ENCODE measurements at places on chromosomes 13 and 19.

DNA sequence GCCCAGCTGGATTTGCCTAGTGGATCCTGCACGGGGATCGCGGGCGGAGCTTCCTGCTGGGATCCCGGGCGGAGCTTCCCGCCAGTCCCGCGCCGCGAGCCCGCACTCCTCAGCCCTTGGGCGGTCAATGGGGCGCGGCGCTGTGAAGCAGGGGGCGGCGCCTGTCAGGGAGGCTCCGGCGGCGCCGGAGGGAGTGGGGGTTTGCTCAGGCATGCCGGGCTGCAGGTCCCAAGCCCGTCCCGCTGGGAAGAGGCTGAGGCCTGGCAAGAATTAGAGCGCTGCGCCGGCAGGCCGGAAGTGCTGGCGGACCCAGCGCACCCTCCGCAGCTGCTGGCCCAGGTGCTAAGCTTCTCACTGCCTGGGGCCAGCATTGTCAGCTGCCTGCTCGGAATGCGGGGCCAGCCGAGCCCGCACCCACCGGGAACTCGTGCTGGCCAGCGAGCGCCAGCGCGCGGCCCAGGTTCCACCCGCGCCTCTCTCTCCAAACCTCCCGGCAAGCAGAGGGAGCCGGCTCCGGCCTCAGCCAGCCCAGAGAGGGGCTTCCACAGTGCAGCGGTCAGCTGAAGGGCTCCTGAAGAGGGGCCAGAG is 119.6 kb downstream of the PRR20E start:
- DNase-seq: no peak

DNA sequence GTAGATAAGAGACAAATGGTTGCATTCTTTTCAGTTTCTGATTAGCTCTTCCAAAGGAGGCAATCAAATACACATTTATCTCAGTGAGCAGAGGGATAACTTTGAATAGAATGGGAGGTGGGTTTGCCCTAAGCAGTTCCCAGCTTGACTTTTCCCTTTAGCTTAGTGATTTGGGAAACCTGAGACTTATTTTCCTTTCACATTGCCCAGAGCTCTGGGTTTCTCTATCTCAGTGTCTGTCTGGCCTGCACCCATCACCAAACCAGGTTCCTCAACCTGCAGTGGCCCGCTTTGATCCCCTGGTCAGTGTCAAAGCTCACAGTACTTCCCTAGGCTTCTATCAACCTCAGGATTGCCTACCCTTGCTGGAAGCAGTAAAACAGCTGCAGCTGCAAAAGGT is 35.6 kb upstream of the C13orf42 start:
- no peak for DNase-seq

GRCh38 chr13:106159295-106160195 is 375.9 kb downstream of the EFNB2 start:
- DNase-seq: no peak

- DNase-seq: no peak
Measured at GRCh38 chr13:40637643-40638042, 28.8 kb downstream of the FOXO1 start.

GRCh38 chr13:51801631-51802099 is 2.3 kb downstream of the DHRS12 start:
- no peak for DNase-seq

DNA sequence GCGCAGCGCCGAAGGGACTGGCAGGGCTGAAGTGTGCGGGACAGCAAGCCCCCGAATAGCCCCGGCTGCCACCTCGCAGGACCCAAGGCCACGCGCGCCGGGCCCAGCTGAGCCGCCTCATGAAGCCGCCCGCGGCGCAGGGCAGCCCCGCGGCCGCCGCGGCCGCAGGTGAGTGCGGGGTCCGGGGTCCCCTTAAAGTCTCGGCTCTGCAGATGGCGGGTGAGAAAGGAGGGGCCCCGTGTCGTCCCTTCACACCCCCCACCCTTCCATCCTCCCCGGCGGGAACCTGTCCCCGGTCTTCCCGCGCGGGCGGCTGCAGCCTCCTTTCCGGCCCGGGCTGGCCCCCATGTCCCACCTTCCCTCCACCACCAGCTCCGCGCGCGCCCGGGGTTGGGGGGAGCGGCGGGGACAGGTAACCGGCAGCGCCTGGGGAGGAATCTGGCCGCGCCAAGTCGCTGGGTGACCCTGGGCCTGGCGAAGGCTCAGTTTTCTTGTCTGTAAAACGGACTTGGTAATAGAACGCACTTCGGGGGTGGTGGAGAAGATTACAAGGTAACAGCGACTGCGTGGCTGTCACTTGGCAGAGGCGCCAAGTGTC is 338 bp downstream of the RGCC start:
- no peak for DNase-seq

DNA sequence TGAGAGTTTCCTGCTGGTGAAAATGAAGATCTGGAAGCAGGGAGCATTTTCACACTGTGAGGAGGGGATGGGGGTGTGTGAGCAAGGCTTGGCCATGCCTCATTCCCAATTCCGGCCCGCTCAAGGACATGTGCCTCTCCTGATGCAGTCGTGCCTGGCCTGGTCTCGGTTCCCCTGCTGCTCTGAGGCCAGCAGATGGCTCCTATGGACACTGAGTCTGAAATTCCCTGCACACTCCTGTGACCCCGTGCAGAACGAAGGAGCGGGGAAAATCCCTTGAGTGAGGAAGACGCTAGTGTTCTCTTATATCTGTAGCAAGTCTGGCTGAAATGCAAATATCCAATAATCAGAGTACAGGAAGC is 363 bp upstream of the ZNF763 start:
- DNase-seq: peak; percentile 36

GRCh38 chr13:97231829-97232196 is 9.7 kb downstream of the MBNL2 start:
- DNase-seq: peak; percentile 35

GRCh38 chr19:41615207-41615606 is 11.7 kb downstream of the CEACAM4 start:
- no peak for DNase-seq

- no peak for DNase-seq
Measured at GRCh38 chr19:8126511-8126910, 22.9 kb downstream of the FBN3 start.

- DNase-seq: no peak
Measured at GRCh38 chr19:30631033-30631370, 258.8 kb downstream of the ZNF536 start.

DNA sequence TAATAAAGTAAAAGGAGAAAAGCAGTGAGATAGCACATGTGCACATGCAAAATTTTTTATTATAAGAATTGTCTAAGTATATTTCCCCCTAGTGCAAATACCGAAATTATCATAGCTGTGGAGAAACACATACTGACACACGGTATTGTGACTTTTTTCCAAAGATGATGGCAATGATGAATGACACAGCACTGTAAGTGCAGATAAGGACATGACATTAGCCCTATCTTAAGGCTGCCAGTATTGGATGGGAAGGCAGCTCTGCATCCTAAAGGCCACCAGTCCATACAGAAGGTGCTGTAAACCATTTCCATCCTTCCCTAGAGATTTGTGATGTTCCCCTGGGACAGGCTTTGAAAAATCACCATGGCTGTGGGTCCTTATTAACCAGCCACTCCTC is 11.5 kb upstream of the MICU2 start:
- DNase-seq: no peak

DNA sequence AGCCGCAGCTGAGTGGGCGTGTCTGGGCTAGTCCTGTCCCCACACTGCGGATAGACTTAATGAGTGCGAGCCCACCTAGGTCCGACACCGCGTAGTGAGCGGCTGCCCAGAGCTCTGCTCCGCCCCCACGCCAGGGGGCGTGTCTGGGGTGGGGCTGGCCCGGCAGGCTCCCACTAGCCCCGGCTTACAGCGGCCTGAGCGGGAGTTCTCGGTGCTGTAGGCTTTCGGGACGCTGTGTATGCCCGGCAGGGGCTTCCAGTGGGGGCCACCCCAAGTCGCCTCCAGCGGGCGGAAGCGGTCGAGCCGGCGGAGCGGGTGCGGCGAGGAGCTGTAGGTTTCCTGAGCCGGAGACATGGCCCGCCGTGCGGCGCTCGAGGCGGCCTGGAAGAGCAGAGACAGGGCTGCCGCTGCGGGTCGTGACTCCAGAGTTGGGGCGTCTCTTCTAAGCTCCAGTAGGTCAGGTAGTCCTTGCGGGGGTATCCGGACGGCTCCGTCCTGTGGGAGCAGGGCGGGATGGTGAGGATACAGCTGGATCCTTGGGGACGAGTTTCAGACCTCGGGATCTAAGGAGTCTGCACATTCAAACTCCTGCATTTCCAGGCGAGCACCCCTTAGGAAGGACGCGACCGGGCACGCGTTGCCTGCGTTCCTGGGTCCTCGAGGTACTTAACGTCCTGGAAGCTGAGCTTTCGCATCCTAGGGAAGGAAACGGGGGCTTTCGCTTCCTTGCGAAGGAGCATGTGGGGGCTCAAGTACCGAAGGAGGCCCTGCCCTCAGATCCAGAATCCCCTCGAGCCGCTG is 1.2 kb downstream of the CGB7 start:
- peak; percentile 92 for DNase-seq

DNA sequence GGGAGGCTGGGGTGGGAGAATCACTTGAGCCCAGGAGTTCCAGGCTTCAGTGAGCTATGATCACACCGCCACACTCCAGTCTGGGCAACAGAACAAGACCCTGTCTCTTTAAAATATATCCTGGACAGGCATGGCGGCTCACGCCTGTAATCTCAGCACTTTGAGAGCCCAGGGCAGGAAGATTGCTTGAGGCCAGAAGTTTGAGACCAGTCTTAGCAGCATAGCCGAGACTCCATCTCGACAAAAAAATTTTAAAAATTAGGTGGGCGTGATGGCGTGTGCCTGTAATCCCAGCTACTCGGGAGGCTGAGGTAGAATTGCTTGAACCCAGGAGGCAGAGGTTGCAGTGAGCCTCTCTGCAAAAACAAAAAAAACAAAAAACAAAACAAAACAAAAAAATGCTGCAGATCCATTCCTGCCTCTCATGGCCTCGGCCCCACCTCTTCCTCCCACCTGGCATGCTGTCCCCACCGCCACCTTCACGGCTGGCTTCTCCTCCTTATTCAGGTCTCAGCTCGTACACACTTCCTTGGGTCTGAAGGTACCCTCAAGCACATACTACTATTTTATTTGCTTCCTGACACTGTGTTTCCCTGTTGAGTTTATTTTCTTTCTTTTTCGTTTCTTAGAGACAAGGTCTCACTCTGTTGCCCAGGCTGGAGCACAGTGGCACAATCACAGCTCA is 5.3 kb downstream of the RFX1 start:
- no peak for DNase-seq

DNA sequence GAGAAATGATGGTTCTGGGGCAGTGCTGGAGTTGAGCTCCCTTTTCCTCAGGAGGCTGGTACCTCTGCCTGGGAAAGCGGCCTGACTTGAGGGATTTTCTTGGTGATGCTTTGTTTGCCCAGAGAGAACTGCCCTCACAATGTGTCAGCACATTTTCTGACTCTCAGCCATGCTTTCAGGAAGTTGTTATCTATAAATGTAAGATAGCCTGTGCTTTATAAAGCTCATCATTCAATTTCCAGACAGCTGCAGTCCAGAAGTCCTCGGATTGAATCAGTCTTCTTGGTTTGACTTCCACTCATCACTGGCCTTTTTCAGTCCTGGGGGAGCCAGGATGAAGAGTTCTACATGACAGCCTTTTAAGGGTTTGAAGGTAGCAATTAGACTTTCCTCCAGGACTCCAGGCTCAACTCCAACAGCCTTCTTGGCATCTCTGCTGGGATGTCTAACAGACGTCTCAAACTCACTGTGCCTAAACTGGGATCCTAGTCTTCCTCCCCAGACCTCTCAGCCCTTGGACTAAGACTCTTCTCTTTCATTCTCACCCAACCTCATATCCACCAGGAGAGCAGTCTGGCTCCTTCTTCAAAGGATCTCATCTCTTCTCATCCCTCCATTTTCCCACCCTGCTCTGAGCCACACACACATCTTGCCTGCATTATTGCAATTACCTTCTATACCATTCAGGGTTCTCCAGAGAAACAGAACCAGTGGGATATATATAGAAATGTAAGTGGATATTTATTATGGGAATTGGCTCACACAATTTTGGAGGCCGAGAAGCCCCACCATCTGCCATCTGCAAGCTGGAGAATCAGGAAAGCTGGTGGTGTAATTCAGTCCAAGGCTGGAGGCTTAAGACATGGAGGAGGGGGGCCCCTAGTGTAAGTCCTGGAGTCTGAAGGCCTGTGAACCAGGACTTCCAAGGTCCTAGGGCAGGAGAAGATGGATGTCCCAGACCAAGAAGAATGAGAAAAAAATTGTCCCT is 13.1 kb downstream of the ERICH6B start:
- DNase-seq: no peak

GRCh38 chr13:33528896-33529295 is 243.3 kb upstream of the STARD13 start:
- no peak for DNase-seq

- DNase-seq: no peak
Measured at GRCh38 chr19:55441319-55441691, 1.8 kb downstream of the SHISA7 start.

GRCh38 chr19:16315825-16316505 is 8.7 kb upstream of the KLF2 start:
- peak; percentile 90 for DNase-seq

DNA sequence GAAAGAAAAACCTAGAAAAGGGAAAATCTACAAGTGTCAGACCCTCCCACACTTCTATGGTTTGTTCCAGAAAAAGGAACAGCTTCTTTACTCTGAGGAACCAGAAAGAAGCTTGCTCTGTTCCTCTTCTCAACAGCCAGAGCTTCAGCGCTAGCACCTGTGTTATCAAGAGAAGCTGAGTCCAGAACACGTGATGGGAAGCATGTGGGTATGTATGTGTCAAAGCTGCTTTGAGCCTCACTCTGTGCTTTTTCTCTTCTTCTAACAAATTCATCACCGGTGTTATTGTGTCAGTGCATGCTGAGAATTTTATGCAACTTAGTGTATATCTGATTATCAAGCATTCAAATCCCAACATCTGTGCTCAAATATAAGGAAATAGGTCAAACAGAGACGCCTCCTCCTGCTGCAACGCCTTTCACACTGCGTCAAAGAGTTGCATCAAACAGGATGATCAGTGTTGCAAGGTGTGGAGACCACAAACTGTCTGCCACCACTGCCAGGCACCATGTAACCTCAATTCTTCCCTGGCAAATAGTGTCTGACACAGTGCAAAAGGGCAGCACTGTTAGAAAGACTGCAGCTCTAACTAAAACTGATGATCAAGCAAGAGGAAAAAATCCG is 83.9 kb downstream of the LRRC63 start:
- no peak for DNase-seq

GRCh38 chr19:14795078-14795721 is 16.8 kb upstream of the ADGRE2 start:
- DNase-seq: no peak

GRCh38 chr19:34501339-34502320 is 20.1 kb downstream of the WTIP start:
- DNase-seq: peak; percentile 98

GRCh38 chr19:52190487-52191293 is 838 bp downstream of the PPP2R1A start:
- DNase-seq: no peak

GRCh38 chr13:39415008-39415802 is 187.8 kb downstream of the LHFPL6 start:
- DNase-seq: peak; percentile 53
